ENCODE measurements at places on chromosomes 2 and 18.
A peak's percentile ranks its signal among the peaks of the same experiment; 100 is the strongest.

DNA sequence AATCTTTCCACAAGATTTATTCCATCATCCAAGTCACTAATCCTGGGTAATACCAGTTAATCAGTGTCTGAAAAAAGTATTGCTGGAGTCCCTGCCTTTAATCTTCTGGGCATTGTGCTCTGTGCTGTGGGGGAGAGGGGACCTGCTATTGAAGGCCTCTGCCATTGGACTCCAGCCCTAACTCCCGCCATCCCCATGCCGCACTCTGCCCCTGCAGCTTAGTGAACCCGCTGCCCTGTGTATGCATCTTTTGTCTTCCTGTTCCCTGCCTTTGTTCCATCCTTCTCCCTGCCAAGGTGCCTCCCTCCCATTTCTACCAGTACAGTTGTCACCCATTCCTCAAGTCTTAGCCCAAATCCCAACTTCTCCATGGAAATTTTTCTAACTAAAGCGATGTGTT is 113.8 kb upstream of the EPAS1 start:
- no peak for DNase-seq

DNA sequence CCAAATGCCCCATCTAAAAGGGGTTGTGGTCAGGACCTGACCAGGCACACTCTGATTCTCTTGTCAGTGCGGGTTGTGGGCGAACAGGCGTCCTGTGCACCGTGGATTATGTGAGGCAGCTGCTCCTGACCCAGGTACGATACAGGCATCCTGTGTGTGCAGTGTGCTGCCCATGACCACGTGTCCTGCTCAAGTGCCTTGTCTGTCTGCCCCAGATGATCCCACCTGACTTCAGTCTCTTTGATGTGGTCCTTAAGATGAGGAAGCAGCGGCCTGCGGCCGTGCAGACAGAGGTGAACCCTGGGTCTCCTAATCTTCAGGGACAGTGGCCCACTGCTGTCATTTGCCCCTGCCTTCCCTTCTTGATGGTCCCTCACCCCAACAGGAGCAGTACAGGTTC is 14.6 kb downstream of the PTPN18 start:
- DNase-seq, result peak; percentile 51

- no peak for DNase-seq
Measured at GRCh38 chr2:54824567-54824966, 101.1 kb downstream of the EML6 start.

- DNase-seq, result no peak
Measured at GRCh38 chr2:159963700-159964099, 98.7 kb downstream of the PLA2R1 start.

DNA sequence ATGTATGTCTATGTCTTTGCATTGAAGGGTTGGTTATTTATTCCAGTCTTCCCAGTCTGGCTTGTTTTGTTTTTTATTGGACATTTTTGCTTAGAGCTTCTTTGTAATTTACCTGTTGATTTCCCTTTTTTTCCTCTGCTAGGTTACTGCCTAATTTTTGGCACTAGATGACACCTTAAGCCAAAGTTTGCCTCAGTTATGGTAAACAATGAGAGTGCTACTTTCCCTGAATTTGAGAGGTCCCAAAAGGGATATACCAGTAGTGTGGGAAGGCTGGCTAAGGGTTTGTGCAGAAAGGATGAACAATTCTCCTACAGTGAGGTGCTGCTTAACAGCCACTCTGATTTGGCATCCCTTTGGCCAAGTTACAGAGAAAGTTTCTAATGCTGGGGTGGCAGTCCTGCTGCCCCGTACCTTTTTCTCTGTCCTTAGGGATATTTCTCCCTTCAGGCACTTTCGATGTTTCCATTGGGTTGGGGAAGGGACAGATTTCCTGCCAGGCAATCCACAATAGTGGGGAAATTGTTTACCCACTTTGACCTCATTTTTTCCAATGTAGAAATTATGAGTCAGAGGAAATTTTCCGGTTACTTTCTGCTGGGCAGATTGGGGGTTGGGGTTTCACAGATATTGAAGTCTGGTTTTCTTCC is 354.9 kb downstream of the PTPRM start:
- DNase-seq, result no peak

DNA sequence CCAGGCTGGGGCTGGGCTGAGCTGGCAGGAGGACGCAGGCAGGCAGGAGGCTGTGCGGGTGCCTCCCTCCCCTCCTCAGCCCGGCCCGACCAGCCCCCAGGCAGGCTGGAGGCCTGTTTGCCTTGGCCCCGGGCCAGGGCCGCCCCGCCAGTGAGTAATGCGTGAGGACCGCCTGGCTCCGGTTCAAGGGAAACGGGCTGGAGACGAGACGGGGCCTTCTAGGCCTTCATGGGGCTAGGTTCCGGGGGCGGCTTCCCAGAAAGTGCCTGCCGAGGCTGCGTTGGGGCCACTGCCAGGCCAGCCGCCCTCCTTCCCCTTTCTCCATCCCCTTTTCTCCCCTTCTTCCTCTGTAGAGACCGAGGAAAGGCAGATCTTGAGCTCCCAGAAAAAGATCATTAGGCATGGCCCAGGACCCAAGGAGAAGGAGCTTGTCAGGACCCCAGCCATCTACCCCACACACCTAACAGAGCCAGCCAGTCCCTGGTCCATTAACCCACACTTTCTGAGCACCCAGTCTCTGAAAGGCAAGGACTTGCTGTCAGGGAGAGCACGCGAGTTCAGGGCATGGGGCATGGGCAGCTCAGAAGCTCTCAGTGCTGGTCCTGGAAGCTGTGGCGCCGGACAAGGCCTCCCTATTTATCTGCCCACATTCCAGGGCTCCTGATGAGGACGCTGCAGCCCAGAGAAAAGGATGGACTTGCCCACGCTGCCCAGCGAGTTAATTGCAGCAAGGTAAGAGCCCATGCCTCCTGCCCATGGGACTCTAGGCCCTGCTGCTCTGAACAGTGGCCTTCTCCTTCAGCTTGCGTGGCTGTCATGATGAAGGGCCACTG is 48.5 kb downstream of the SMAD7 start:
- no peak for DNase-seq

DNA sequence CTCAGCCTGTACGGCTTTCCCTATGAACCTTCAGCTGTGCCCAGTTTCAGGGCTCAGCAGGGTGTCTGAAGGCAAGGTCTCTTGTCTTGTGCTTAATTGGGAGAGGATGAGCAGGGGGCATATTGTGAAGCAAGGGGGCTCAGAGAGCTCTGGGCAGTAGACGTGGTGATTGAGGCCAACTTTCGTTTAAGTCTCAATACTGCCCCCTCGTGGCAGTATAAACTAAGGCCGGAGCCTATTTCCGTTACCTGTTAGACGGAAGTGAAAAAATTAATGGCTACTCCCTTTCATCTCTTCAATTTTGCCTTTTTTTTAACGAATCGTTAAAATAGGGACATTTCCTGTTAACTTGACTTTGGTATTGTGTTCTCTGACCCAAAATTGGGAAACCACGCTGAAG is 193.4 kb downstream of the TDRD15 start:
- DNase-seq, result peak; percentile 34

- no peak for DNase-seq
Measured at GRCh38 chr18:13831864-13832508, 8.0 kb downstream of the MC5R start.

GRCh38 chr18:34003687-34004086 is 221.0 kb downstream of the NOL4 start:
- DNase-seq, result no peak

DNA sequence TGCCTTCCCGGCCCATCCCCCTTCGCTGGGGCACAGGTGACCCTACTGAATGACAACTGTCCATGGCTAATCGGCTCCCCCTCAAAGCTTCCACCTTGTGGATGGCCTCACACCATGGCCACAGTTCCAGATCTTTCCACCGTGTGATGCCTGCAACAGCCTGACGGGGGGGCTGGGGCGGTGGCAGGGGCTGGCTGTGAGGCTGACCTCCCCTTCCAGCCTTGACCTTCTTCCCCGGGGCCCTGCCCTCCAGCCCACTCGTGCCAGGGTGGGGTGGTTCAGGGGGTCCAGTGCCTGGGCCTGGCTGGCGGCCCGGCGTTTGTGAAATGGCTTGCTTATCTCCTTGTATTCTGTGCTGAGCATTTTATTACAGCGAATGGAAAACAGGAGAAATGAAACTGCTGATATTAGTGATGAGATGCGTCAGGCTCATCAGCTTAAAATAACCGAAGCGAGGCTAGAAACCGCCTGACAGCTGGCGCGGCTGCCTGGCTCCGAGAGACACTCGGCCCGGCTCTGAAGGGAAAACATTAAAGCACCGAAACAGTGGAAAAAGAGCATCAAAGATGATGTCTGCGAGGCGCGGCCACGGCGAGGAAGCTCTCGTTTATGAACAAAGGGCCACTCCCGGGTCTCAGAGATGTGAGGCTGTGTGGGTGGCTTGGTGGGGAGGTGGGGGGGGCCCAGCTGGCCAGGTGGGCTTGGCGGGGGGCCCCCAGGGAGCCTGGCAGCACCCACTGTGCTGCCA is 916 bp upstream of the PDCD1 start:
- peak; percentile 81 for DNase-seq

GRCh38 chr2:44170311-44170717 is 1.6 kb downstream of the PPM1B start:
- DNase-seq, result no peak

DNA sequence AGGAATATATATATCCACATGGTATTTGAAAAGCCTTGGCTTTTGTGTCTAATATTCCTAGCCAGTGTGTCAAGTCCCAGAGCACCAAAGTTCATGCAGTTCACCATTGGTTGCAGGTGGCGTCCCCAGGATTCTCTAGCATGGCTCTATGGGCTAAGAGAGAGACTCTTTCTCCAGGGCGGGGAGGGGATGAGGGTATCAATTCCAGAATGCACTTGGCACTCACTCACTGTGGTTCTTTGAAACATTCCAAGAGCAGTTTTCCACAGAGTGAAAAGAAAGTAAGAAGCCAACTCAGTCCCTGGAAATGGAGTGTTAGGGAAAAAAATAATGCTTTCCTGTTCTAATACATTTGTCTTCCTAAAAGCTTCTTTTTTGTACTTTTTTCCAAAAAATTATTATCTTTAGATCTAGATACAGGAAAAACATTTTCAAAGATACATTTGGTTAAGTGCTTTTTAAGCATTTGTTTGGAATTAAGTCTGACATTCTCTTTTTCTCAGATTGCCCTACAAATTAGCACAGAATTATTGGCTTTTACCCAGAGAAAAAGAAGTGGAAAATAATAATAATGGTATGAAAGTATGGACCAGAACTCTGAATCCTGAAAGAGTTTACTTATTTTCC is 239.9 kb downstream of the PAX3 start:
- no peak for DNase-seq

DNA sequence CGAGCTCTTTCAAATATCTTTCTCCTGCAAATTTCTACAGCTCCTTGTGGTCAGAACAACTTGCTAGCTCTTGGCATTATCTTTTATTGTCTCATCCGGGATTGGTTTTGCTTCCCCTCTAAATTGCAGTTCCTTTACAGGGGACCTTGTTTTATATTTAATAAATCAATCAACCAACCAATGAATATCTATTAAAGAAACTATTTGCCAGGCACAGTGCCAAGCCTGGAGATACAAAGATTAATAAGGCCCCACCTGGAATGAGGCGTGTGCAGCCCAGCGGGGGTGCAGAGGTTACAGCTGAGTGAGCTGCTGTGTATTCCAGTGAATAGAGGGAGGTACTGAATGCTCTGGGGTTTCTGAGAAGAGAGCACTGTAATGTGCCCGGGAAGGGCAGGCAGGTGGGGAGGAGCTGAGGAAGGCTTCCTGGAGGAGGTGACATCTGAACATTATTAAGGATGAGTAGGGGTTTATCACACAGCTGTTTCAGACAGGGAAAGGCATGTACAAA is 51.8 kb downstream of the LIPG start:
- no peak for DNase-seq

GRCh38 chr2:26072925-26073768 is 39.3 kb downstream of the RAB10 start:
- no peak for DNase-seq

GRCh38 chr2:178450524-178450773 is 526 bp downstream of the PRKRA start:
- peak; percentile 87 for DNase-seq

GRCh38 chr2:145682546-145683157 is 1162.7 kb upstream of the ZEB2 start:
- DNase-seq, result no peak

DNA sequence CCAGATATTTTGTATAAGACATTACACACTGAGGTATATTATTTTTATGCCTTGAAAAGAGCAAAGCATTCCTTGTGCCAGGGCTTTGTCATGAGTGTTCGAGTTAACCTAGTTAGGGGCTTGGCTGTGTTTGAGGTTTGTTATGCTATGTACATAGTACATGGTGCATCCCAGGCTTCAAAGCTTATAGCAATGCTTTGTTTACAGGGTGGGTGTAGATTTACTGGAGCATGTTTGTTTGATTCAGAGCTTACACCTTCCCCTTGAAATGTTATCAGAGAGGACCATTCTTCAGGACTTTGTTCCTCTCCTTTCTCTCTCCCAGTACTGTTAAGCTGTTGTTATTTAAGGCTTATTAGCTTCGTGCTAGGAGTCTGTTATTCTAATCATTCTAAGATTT is 738.7 kb upstream of the LRRTM4 start:
- DNase-seq, result no peak

GRCh38 chr2:102677244-102678215 is 58.2 kb downstream of the SLC9A2 start:
- no peak for DNase-seq

DNA sequence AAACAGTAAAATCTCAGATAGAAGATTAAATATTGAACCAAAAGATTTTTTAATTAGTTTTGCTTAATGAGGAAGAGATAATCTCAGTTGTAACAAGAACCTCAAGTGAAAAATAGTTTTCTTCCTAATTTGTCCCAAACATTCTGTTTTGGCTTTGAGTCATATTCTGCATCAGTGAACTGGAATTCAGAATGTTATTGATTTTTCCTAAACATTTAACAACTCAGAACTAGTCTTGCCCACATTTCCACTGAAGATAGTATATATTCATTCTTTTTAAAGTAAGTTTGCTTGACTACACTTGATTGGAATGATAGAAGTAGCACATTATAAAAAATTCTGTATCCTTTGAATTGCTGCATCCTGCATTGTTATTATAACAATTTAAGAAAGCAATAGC is 85.7 kb upstream of the UGP2 start:
- no peak for DNase-seq

GRCh38 chr2:133063775-133064174 is 393.8 kb upstream of the LYPD1 start:
- DNase-seq, result no peak

DNA sequence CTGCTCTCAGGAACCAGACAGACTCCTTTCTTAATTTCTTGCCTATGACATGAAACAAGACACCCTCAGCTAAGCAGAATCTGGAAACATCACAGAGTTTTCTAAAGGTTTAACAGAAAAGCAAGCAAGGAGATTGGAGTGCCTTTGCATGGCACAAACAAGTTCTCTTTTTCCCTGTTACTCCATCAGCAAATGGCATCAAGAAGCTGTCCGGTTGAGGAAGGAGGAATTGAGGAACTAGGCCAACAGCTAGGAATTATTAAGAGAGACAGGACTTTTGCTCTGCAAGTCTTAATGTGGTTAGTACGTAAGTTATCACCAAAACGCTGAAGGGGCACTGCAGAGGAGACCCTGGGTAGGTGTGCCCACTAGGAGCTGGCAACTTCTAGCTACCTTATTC is 53.2 kb downstream of the NEB start:
- no peak for DNase-seq

GRCh38 chr2:146572598-146572997 is 1272.2 kb upstream of the ACVR2A start:
- DNase-seq, result no peak

- no peak for DNase-seq
Measured at GRCh38 chr2:39549718-39550464, 112.8 kb upstream of the MAP4K3 start.

Measured in activated T-cell treated with anti-CD3 and anti-CD28 coated beads, Interleukin-2, amount 50 U/mL, for 48 hours (primary cell).